ENCODE measurements at places on chromosomes 2 and 18. TPM values are rescaled to one million over a fixed set of nuclear protein-coding genes. Genes with fewer than 3 reads are reported as not detected.

DNA sequence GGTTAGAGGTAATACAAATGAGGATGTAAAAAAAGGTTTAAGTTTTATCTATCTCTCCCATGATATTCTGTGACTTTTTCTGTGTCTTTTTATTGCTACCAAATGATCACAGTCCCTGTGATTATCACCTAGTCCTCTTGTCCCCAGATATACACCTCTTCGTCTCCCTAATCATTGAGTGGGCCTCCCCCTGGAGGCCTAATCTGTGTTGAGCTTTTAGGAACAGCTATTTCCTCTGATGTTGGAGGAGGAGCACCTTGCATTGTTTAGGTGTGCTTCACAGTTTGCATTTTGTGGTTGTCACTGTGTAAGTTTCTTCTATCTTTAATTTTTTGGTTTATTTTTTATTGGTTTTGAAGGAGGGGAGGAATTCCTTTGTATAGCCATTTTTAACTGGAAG is 33.3 kb downstream of the CCDC85A start:
- no peak for DNase-seq

- DNase-seq = no peak
Measured at GRCh38 chr2:141280037-141280436, 850.8 kb downstream of the LRP1B start.

- DNase-seq = no peak
Measured at GRCh38 chr2:137051778-137052398, 286.5 kb downstream of the THSD7B start.

The COLEC11 gene
- total RNA-seq = 1.6 TPM

- DNase-seq = no peak
Measured at GRCh38 chr18:77056344-77057005, 76.1 kb downstream of the MBP start.

- DNase-seq = no peak
Measured at GRCh38 chr2:57453945-57454344, 592.7 kb upstream of the VRK2 start.

GRCh38 chr2:213104092-213104902 is 47.1 kb downstream of the IKZF2 start:
- no peak for DNase-seq

GRCh38 chr2:203993011-203993410 is 56.4 kb downstream of the ICOS start:
- DNase-seq = no peak

The SERPINB2 gene
- not detected for total RNA-seq

GRCh38 chr18:2971741-2972552 is 41.0 kb downstream of the LPIN2 start:
- no peak for DNase-seq

The SDC1 gene
- 2.5 TPM for total RNA-seq

DNA sequence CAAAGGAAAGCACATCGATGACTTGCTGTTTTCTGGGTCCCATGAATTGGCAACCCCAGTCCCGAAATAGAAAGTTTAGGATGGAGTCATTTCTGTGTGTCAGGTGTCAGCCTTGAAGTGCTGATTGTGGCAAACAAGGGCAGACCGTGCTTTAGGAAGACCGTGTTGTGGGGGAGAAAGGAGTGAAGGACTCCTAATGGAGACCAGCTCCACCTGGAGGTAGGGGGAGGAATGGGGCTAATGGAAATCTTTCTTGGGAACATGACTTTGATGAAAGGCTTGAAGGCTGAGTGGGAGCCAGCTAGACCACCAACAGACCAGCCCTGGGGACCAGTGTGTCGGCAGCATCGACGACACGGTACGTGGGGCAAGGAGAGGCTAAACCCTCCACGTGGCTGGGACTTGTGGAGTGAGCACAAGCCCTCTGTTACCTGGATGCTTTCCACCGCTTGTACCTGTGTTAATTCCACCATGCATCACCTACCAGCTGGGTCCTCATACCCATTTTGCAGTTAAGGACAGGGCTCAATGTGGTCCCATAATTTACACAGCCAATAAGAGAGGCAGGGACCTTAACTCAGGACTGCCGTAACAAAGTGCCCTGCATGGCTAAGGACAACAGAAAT is 104.2 kb downstream of the SH3BP4 start:
- DNase-seq = peak; percentile 27

DNA sequence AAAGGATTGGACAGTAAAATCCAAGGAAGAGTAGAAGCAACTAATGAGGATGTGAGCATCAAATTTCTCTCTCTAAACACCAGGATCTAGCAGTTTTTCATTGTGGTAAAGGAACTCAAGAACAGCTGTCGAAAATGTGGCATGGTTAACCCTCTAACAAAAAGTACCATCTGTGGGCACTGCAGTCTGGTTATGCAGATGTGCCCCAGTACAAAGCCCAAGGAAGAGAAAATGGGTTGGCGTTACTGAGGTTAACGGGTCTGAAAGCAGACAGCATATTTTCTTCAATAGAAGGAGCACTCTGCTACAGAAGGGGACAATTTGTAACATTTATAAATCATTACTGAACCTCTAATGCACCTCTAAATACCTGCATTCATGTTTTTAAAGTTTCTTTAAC is 253.0 kb upstream of the HNRNPA3 start:
- DNase-seq = no peak

Measured in tibial nerve (tissue), 4 donors.